ENCODE measurements at places on chromosomes 7 and 10.

GRCh38 chr7:139541600-139542307 lies 18.3 kb downstream of the CLEC2L start:
- no peak for DNase-seq

GRCh38 chr7:142347091-142347490 lies 89.2 kb upstream of the PRSS58 start:
- DNase-seq = no peak

DNA sequence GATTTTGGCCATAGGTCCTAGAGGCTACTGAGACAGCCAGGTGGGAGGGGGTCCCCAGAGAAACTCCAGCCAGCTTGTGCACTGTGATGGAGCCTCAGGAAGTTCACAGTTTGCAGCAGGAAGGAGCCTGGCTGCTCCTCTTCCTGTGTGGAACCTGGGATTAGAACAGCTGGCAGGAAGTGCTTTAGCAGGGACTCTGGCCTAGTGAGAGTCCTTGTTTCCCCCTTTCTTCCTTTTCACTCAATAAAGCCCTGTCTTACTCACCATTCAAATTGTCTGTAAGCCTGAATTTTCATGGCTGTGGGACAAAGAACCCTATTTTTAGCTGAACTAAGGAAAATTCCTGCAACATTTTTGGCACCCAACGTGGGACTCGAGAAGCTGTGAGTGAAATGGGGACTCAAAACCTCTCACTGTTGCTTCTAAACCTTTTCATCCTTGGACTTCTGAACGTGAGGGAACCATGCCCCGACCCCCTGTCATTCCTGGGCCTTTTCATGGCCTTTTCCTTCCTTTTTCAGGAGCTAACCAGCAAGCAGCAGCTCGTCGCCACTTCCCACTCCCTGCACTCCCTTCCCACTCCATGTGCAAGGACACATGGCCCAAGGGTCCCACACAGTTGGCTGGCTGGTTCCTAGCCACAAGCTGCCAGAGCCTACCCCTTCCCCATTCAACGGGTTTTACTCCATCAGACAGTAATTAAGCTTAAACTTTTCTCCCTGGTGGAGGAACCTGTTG lies 32.8 kb upstream of the SORCS3 start:
- DNase-seq = no peak

- no peak for DNase-seq
Observed at GRCh38 chr7:45638916-45639315, 64.7 kb downstream of the ADCY1 start.

DNA sequence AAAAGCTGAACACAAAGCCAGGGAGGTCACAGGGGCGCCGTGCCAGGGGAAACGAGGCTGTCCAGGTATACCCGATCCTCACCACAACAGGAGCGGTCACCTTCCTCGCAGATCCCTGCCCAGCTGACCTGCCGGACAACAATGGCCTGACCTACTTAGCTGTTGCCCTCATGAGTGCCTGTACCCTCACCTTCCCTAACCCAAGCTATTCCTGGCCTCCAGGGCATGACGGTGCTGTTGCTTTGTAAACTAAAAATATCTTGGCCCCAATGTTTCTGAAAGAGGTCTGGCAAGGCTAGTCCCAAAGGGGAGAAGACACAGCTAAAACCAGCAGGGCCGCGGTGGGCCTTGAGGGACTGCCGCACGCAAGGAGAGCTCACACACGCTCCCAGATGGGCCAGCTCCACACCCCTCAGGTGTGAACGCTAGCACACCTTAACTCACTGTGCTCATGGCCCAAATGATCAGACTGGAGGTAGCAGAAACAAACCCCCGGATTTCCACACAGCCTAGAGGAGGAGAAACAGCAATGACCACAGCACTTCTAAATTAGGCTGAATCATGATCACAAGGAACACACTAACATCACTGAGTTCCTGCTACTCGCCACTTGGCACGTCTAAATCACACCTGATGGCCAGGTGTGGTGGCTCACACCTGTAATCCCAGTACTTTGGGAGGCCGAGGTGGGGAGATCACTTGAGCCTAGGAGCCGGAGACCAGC lies 66.3 kb upstream of the CYTH3 start:
- DNase-seq = no peak

GRCh38 chr10:75972491-75973276 lies 541.3 kb downstream of the LRMDA start:
- DNase-seq = no peak

DNA sequence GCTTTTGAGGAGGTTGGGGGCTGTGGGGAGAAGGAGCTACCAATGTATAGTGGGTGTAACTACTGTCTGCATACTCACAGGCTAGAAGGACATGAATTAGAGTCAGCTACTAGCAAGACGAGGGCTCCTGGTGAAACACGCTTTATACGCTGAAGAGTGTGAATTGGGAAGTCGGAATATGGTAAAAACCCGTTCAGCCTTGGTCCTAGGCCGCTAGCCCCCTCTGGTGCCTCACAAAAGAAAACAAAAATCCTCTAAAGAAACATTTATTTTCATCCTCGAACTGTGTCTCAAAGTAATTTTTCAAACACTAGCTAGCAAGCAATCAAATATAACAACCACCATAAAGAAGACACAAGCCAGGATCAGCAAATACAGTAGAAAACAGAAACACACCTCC lies 338.1 kb upstream of the SEMA3C start:
- DNase-seq = no peak

- no peak for DNase-seq
Observed at GRCh38 chr7:107070710-107071109, 26.2 kb downstream of the PRKAR2B start.

- DNase-seq = no peak
Observed at GRCh38 chr10:12561720-12562119, 212.4 kb downstream of the CAMK1D start.

All from activated CD4-positive, CD25-positive, alpha-beta regulatory T cell (primary cell).